Calu3 (cell line): ENCODE measurements at places on chromosomes 5 and 9. TPM values are rescaled to one million over a fixed set of nuclear protein-coding genes. Genes with fewer than 3 reads are reported as not detected.

DNA sequence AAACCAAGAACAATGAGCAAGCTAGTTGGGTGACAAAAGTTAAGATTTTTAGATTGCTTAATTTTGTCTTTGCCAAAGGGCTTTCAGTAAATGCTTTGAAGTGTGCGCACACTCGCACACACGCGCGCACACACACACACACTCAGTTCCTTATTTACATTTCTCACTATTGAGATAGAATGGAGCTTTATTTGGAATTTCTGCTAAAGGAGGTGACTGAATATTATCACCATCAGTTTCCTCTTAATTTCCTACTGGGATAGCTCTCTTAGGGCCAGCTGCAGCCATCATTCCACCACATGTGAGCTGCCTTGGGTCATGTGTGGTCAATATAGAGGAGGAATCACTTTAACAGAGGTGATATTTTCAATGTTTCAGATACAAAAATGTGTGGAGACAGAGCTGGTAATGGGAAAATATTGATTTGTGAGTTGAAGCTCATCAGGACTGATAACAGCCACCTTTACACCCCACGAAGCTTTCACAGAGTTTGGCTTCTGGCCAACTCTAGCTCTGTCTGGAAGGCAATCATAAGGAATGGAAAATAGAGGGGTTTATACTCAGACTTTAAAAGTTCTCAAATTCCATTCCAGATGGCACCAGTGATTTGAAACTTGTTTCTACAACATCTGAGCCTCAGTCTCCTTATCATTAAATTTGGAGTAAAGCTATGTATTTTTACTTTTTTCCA is 99.9 kb downstream of the MACIR start:
- H3K27me3 ChIP-seq = no peaks in the 10 kb centered on the region
- no peak overlapping the region for H3K27ac ChIP-seq
- H3K36me3 ChIP-seq = no peaks in the 10 kb centered on the region
- no peak for DNase-seq

- H3K4me1 ChIP-seq = no peaks in the 10 kb centered on the region
- no peaks in the 10 kb centered on the region for H3K36me3 ChIP-seq
- H3K4me3 ChIP-seq = no peak overlapping the region
- H3K27me3 ChIP-seq = peaks cover 35% of the 10 kb centered on the region
- H3K27ac ChIP-seq = no peak overlapping the region
Measured at GRCh38 chr5:169098331-169099121, 202.4 kb downstream of the SLIT3 start.

- peaks cover 67% of the 10 kb centered on the region for H3K27me3 ChIP-seq
- no peak overlapping the region for H3K4me3 ChIP-seq
- H3K27ac ChIP-seq = no peak overlapping the region
- H3K36me3 ChIP-seq = no peaks in the 10 kb centered on the region
Measured at GRCh38 chr9:98580956-98581355, 127.8 kb downstream of the GABBR2 start.

DNA sequence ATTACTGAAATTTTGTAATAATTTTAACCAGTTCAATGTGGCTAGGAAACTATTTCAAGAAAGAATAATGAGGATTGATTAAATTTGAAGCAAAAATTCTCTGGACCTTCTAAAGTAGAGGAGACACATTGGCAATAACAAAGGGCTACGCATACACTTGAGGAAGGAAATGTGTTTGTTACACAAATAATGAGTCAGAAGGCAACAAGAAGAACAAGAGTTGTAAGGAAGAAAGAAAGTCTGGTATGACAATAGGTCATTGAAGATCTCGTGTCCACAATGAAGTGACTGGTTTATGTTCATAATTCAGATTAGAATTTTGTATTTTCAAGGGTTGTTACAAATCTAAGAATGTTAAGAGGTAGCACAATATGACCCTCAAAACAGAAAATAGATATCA is 25.8 kb downstream of the ST8SIA4 start:
- H3K36me3 ChIP-seq = no peaks in the 10 kb centered on the region
- no peak overlapping the region for H3K4me3 ChIP-seq
- DNase-seq = no peak

DNA sequence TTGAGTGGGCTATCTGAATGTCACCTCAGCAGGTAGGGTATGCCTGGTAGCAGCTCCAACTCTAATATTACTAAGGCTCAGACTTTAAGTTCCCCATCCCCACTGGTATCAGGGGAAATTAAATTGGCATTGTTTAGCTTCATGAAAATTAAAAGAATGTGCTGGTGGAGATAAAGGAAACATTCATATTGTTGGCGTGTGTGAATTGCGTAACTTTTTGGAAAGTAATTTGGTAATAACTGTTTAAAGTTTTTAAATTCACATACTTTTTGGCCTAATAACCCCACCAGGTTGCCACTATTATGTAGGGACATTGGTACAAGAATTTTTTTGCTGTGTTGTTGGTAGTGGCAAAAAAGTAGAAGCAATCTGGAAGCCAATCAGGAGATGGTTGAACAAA is 29.4 kb downstream of the TNPO1 start:
- peaks cover 55% of the 10 kb centered on the region for H3K4me1 ChIP-seq
- no peaks in the 10 kb centered on the region for H3K27me3 ChIP-seq
- no peak overlapping the region for H3K27ac ChIP-seq
- no peak for DNase-seq

- no peaks in the 10 kb centered on the region for H3K27me3 ChIP-seq
- H3K36me3 ChIP-seq = no peaks in the 10 kb centered on the region
- DNase-seq = no peak
- peaks cover 37% of the 10 kb centered on the region for H3K4me1 ChIP-seq
Measured at GRCh38 chr5:130532786-130533185, 628.5 kb downstream of the CHSY3 start.

GRCh38 chr9:22036866-22037626 is 27.9 kb upstream of the CDKN2B start:
- no peak for DNase-seq
- H3K4me3 ChIP-seq = no peak overlapping the region
- H3K4me1 ChIP-seq = peaks cover 26% of the 10 kb centered on the region

GRCh38 chr5:157459715-157460599 is at the start of gene NIPAL4:
Gene NIPAL4 (plus strand): TSS chr5:157460213. CDS start chr5:157460321, 108 bp downstream.
- H3K27me3 ChIP-seq = no peaks in the 10 kb centered on the region
- peaks cover 17% of the 10 kb centered on the region for H3K36me3 ChIP-seq
- peak; percentile 59 for DNase-seq
- H3K4me3 ChIP-seq = peak within 1 kb of the TSS; percentile 70

- no peaks in the 10 kb centered on the region for H3K36me3 ChIP-seq
- no peak overlapping the region for H3K4me3 ChIP-seq
- H3K4me1 ChIP-seq = no peaks in the 10 kb centered on the region
- no peaks in the 10 kb centered on the region for H3K27me3 ChIP-seq
Measured at GRCh38 chr5:155783791-155784190, 543.2 kb upstream of the SGCD start.

GRCh38 chr5:154647114-154647760 is 107.9 kb upstream of the LARP1 start:
- peak overlapping the region; percentile 77 for H3K4me3 ChIP-seq
- H3K27ac ChIP-seq = peak overlapping the region; percentile 49
- H3K36me3 ChIP-seq = peaks cover 9% of the 10 kb centered on the region
- peaks cover 19% of the 10 kb centered on the region for H3K27me3 ChIP-seq
- peaks cover 17% of the 10 kb centered on the region for H3K4me1 ChIP-seq

DNA sequence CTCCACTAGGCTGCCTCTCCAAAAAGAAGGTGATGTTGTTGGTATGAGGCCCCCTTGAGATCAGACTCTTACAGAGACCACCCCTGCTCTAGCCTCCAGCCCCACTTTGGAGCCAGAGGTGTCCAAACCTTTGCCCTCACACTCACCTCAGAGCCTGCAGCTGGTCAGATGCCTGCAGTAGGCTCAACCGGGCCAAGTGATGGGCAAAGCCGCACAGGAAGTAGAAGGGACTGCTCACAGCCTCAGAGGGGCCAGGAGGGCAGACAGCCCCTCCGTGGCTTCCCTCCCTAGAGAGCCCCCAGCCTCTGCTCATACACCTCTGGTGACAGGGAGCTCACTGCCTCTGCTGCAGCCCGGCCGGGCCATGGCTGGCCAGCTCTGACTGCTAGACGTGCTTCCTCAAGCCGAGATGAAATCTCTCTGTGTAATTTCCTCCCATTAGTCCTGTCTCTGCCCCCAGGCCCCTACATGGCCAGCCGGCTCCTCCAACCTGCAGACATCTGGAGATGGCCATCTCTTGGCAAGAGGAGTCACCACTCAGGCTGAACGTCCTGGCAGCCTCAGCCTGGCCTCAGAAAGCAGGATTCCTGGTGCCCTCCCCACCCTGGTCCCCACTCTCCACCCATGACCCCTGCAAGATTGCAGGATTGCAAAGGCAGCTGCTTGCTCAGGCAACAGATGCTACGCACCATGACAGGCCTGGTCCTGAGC is 7.3 kb upstream of the TCF7 start:
- H3K4me3 ChIP-seq = no peak overlapping the region
- no peaks in the 10 kb centered on the region for H3K4me1 ChIP-seq
- no peak for DNase-seq
- H3K27me3 ChIP-seq = peaks cover 13% of the 10 kb centered on the region
- H3K36me3 ChIP-seq = no peaks in the 10 kb centered on the region
- H3K27ac ChIP-seq = no peak overlapping the region

DNA sequence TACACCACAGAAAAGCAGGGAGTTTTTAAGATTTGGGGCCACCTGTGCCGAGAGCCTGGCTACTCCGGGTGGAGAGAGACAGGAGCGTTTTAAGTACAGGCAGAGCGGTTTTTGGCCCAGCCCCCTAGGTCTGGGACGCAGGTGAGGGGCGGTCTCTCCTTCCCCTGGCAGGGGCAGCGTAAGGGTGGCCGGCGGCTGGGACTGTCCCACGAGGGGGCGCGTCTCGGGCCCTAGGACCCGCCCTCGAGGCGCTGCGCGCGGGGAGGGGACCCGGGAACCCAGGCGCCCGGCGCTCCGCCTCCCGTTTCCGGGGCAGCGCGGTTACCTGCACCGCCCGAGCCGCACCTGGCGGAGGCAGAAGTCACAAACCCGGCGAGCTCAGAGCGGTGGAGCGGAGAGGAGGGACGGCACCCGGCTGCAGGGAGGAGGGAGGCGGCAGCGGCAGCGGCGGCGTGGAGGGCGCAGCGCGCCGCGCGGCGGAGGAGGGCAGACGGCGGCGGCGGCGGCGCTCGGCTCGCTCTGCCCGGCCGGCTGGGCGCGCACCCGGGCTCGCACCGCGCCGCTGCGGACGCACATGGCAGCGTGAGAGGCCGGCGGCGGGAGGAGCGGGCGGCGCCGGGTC is at the start of gene WWC1:
TSS of gene WWC1 (plus strand) at position 304 of the 622 bp plus-strand sequence. CDS start 508 bp downstream, outside the sequence.
- peaks cover 78% of the 10 kb centered on the region for H3K36me3 ChIP-seq
- peak within 1 kb of the TSS; percentile 97 for H3K4me3 ChIP-seq
- peak; percentile 99 for DNase-seq
- H3K27ac ChIP-seq = peak within 1 kb of the TSS; percentile 85
- no peaks in the 10 kb centered on the region for H3K27me3 ChIP-seq
- H3K4me1 ChIP-seq = peaks cover 81% of the 10 kb centered on the region

DNA sequence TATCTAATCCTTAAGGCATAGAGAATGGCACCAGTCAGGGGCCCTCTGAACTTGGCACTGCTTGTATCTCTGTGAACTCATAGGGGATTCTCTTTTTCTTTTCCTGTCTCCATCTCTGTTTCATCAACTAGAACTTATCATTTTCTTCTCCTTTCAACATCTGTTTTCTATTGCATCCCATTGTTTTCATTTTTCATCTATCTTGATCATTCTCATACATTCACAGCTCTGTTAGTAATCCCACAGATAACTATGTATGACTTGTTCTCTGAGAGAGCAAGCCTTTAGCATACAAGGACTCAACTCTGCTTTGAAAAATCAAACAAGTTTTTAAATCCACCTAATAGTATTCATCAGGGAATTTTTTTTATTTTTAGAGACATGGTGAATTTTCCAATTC is 264.3 kb downstream of the ARRDC3 start:
- peaks cover 11% of the 10 kb centered on the region for H3K4me1 ChIP-seq
- no peak overlapping the region for H3K27ac ChIP-seq
- no peak overlapping the region for H3K4me3 ChIP-seq
- no peaks in the 10 kb centered on the region for H3K27me3 ChIP-seq

- no peak overlapping the region for H3K4me3 ChIP-seq
- no peaks in the 10 kb centered on the region for H3K27me3 ChIP-seq
- H3K27ac ChIP-seq = no peak overlapping the region
- H3K4me1 ChIP-seq = peaks cover 12% of the 10 kb centered on the region
- H3K36me3 ChIP-seq = peaks cover 63% of the 10 kb centered on the region
- no peak for DNase-seq
Measured at GRCh38 chr5:154795235-154795596, 40.0 kb downstream of the LARP1 start.

DNA sequence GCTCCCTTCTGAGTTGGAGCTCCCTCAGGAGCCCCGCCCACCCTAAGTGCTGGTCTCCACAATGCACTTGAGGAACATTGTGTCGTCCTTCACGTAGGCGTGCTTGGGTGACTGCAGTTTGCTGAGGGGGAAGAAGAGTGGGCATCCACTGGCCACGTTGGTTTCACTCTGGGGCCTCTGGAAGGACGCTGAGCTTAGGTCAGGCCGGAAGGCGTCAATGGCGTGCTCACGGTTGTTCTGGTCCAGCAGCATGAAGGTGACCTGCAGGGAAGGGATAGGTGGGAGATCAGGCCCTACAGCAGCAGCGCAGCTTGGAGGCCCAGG is 21.7 kb downstream of the TRAF1 start:
- H3K4me1 ChIP-seq = no peaks in the 10 kb centered on the region
- no peaks in the 10 kb centered on the region for H3K36me3 ChIP-seq
- DNase-seq = no peak
- no peak overlapping the region for H3K4me3 ChIP-seq

DNA sequence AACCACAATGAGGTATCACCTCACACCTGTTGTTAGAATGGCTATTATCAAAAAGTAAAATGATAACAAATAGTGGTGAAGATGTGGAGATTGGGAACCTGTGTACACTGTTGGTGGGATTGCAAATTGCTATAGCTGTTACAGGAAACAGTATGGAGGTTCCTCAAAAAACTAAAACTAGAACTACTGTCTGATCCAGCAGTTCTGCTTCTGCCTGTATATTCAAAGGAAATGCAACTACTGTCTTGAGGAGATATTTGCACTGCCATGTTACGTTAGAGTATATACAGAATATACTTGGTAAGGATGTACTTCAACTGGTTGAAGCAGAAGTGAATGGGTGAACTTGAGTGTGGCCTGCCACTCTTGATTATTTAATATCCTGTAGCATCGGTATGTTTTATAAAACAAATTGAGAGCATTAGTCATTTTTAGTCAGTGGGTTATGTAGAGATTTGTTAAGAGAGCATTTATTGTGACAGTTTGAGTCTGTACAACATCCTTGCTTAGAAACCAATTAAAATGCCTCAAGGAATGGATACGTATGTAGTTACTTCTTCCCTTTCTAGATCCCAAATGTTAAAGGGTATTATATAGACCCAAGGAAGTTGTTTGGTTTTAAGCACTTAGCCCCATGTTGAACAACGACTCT is 37.5 kb downstream of the ZCCHC7 start:
- no peak overlapping the region for H3K27ac ChIP-seq
- no peaks in the 10 kb centered on the region for H3K27me3 ChIP-seq
- H3K36me3 ChIP-seq = no peaks in the 10 kb centered on the region

The PRELID2 gene
- 33.2 and 33.4 TPM in 2 replicates for total RNA-seq

The WDR31 gene
- total RNA-seq = 3.1 and 4.0 TPM in 2 replicates

The GPR151 gene
- total RNA-seq = not detected in 2 replicates

The SLC36A2 gene
- total RNA-seq = not detected in 2 replicates

The PCDHA7 gene
- 0.95 and 1.2 TPM in 2 replicates for total RNA-seq

The PCDHB1 gene
- total RNA-seq = not detected in 2 replicates

The MYOT gene
- not detected in 2 replicates for total RNA-seq

The CER1 gene
- not detected in 2 replicates for total RNA-seq

The PCDHGB6 gene
- total RNA-seq = 9.6 and 13.4 TPM in 2 replicates

The SCGB3A2 gene
- total RNA-seq = not detected in 2 replicates

The CAPSL gene
- not detected in 2 replicates for total RNA-seq

The SPATA9 gene
- 0.44 TPM in 1 of 2 replicates, not detected in the other for total RNA-seq
